Cerebellar nuclear complex (tissue), 1 donor: ENCODE measurements at places on chromosomes 1 and 21.
A peak's percentile ranks its signal among the peaks of the same experiment; 100 is the strongest.

- DNase-seq: no peak
Observed at GRCh38 chr1:229030630-229031029, 240.3 kb upstream of the RAB4A start.

- no peak for DNase-seq
Observed at GRCh38 chr1:241985787-241986186, 13.1 kb downstream of the MAP1LC3C start.

GRCh38 chr1:30753660-30754123 lies 3.9 kb downstream of the LAPTM5 start:
- no peak for DNase-seq

DNA sequence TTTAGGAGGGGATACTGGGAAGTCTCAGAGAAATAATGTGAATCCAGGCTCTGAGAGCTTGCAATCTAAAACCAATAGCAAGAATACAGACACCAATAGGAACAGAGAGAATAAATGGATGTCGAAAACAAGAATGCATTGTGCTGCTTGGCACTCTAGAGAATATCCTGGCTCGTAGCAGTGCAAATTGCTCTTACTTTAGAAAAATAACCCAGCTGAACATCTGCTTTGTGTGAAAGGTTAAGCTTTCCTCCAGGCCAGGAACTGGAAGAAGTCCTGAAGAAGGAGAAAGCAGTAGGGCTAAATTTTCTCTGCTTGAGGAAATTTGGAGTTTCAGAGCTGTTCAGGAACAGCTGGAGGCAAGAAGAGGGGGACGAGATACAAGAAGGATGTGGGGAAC lies 382.3 kb downstream of the HHIPL2 start:
- DNase-seq: no peak

DNA sequence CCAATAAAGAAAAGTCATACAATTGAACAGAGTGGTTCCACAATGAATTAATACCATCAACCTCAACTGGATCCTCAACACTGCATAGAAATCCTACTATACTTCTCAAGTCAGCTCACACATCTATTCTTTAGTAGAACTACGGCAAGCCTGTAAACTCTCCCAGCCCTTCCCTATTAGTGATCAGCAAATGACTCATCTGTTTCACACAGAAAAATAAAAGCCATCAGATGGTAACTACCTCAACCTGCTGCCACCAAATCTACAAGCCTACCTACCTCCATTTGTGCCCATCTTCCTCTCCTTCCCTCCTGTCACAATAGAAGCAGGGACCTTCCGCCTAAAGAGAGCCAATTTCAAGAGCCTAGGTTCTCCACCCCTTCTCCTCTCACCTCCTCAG lies 63.6 kb downstream of the DMAP1 start:
- DNase-seq: no peak

DNA sequence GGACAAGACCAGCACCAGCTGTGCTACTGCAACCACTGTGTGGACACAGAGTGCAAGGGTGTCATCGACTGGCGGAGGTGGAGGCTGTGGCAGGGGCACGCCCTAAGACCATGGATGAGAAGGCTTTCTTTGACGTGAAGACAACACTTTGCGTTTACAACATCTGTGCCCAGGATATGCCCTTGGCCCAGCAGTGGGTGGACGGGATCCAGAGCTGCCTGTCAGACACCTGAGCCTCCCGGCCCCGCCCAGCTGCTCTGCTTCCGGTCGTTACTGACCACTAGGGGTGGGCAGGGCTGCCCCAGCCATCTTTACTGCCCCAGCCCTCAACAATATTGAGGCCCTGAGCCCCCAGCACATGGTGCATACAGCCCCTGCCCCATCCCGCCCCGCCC lies 21.4 kb upstream of the NPPB start:
- no peak for DNase-seq

DNA sequence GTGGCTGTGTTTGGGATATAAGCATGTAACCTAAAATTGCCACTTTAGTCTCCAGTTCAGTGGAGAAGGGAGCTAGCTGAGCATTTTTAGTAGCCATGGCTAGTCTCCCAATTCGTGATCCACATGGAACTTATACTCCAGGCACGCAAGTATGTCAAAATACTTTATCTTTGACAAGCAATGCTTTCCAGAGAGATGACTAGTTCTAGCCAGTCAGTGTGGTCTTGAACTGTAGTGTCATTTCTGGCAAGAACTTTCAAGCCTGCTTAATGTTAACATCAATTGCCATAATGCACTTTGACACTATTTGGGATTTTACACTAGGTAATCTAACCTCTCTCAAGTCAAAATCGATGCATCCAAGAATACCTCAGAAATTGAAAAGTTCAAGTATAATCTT lies 660.0 kb downstream of the PTPRC start:
- DNase-seq: no peak

GRCh38 chr21:15414057-15414456 lies 315.7 kb upstream of the USP25 start:
- no peak for DNase-seq

DNA sequence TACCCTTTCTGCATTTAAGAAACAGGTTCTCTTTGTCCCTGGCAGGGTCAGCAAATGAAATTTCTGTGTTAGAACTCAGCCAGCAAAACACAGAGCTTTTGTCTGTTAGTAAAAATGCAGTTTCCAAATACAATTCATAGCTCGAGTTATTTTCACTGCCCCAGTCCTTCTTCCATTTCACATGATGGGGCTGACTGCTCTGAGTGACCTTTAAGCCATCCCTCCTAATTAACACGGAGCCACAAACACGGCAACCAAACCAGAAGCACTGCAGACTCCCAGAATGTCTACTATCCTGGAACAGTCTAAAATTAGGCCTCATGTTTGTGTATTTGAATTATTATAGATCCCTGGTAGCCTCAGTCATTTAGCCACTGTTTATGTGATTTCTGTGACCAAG lies 99.1 kb upstream of the RGS4 start:
- DNase-seq: no peak

DNA sequence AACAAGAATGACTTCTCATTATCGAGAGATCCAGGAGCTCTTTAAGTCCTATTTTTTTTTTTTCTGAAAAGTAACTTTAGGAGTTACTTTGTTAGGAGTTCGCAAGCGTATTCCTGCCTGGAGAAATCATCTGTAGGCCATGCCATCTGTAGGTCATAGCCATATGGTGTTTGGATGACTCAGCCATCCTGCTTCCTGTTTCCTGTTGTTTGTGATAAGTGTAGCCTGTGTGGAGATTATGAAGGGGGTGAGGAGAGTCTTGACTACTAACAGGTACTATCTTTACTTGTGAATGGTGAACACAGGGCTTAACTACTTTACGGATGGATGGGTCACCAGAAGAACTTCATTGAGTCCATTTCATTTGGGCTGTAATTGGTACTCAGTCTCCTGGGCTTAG lies 327.2 kb downstream of the PTPRU start:
- no peak for DNase-seq

DNA sequence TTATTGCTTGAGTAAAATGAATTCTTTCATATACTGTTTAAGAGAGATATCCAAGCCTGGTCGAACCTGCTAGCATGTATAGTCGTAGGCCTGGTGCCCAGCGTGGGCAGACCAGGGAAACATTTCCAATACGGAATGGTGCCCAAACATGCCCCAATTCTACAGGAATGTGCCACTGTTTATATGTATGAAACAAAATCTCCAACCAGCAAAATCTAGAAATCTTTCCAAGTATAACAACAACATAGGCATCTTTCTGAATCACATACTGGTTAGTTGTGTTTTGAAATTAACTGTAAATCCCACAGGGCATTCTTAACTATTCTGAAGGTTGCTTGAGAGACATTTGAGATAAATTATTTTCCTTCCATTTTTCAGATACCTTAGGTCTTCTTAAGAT lies 17.0 kb upstream of the ABCD3 start:
- no peak for DNase-seq

GRCh38 chr1:101971304-101971703 lies 25.4 kb downstream of the OLFM3 start:
- DNase-seq: no peak

DNA sequence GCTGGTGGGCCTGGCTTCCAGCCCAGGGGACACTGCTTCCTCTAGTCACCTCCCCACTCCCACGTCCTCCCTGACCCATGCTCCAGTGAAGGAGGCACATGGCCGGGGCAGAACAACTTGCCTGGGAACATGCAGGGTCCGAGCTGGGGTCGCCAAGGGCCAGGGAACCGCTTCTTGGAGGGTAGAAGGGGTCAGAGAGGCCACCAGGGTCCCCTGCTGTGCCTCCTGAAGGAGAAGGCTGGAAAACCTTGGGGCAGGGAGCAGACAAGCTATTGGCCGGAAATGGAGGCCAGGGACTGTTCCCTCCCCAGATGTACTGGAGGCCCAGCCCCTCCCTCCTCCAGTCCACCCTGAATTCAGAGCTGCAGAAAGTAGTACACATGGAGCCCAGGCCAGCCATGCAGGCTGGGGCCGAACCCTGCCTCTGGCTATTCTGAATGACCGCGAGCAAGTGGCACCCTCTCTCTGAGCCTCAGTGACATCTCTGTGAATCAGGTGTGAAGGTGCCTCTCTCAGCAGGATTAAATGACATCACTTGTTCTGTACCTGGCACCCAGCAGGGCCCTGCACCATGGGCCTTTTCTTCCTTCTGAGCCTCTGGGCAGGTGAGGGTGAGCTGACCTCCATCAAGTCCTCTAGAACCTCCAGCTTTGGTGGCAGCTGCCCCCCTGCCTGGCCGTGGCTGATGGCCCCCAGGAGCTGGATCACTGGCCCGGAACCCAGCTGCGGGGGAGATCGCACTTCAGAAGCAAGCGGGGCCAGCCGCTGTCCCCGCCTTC lies 15.7 kb downstream of the SPOCD1 start:
- DNase-seq: no peak

- DNase-seq: peak; percentile 86
Observed at GRCh38 chr1:41919764-41920397, 1.2 kb upstream of the HIVEP3 start.

DNA sequence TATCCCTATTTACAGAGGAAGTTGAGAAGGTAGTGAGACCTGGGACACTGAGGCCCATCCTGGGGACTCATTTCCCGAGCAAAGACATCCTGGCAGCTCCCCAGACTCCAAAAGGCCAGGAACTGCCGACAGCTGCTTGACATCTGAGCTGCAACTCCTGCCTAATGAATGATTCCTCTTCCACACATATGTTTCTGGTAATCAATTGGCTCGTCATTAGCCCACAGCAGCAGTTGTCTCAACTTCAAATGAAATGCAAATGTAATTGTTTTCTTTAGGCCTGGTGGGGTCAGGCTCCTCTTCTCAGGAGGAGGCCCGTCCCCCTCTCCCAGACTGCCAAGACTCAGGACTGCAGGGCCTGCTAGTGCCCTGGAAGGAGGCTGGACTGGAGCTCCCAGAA lies 61.8 kb upstream of the DISP3 start:
- no peak for DNase-seq

DNA sequence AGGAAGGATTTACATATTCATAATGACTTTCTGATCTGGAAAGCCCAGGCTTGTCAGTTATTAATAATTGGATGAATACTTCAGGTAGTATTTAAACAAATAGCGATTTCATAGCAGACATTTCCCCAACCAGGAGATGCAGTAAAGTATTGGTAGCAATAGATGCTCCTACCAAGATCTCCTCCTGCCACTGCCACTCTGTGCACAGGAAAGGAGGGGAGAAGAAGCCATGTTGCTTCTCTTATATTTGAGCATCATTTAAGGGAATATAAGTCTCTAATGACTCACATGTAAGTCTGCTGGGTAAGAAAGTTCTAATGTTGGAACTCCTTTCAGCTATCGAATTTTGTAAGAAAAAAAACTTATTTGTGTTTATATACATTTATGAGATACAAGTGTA lies 420 bp upstream of the IFI16 start:
- DNase-seq: no peak

GRCh38 chr1:88708011-88708410 lies 23.9 kb downstream of the PKN2 start:
- DNase-seq: no peak

- no peak for DNase-seq
Observed at GRCh38 chr1:174040387-174040786, 18.2 kb upstream of the RC3H1 start.

DNA sequence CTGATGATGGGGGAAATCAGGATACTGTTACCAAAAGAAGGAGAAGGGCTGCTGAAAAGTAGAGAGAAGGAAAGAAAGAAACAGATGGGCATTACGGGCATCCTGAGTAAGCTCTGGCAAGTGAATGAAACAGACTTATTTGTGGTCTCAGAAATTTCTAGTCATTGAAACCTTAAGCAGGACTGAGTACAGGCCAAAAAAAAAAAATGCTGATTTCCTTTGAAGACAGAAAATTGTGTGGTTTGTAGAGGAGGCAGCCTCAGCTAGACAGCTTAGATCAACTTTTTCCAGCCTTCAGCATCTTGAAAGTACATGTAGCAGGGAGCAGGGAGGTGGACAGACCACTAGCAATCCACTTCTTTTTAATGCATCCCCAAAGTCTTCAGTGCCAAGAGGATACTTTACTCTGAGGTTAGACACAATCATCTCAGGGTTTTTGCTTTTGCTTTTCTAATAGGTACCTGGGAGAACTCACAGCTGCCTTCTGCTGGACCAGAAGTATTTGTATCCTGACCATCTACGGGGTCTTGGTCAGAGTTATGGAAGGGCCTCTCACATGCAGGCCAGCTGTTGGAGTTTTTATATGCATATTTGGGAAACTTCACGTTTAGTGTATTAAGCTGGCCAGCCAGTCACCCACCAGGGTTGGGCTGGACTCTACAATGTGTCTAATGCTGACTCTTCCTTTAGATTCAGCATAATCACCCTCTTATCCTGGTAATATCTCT lies 10.6 kb upstream of the CAPZB start:
- no peak for DNase-seq

- no peak for DNase-seq
Observed at GRCh38 chr1:235697508-235697907, 47.9 kb upstream of the GNG4 start.

GRCh38 chr1:47187926-47188250 lies 1.9 kb downstream of the PDZK1IP1 start:
- DNase-seq: no peak

GRCh38 chr1:45723248-45723930 lies 27.1 kb downstream of the IPP start:
- DNase-seq: no peak

GRCh38 chr1:20148571-20149500 lies 9.7 kb downstream of the PLA2G2F start:
- no peak for DNase-seq

- DNase-seq: no peak
Observed at GRCh38 chr1:42767510-42768000, 506 bp downstream of the C1orf50 start.

DNA sequence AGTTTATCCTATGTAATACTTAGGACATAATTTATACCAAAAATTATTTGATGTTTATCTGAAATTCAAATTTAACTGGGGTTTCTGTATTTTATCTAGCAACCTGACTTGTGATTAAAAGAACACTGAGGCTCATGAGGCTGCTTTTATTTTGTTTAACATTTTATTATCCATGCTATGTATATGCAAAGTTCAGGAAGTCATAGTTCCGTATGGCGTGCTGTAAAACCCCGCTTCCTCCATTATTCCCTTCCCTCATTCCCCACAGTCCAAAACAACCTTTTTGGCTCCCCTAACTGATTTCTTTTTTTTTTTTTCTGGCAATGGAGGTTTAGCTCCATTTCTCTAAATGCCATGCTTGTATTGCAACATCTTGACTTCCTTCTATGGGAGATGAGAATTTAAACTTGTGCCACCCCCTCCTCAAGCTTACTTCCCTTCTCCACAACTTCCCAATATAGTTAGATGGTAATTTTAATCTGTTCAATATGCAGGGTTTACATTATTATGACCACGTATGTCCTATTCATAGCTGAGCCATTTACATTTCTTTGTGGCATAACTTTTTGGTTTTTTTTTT lies 138.0 kb upstream of the DNAH14 start:
- no peak for DNase-seq
